Small intestine (tissue), 16 donors: ENCODE measurements at places on chromosomes 2 and 18.

DNA sequence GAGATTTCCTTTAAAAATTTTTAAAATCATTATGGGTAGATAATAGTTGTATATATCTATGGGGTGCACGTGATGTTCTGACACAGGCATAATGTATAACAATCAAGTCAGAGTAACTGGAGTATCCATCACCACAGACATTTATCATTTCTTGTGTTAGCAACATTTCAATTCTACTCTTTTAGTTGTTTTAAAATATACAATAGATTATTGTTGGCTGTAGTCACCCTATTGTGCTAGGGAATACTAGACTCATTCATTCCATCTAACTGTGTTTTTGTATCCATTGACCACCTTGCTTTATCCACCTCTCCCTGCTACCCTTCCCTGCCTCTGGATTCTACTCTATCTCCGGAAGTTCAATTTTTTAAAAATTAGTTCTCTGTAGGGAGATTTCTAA is 31.0 kb downstream of the DYSF start:
- no peak for DNase-seq

DNA sequence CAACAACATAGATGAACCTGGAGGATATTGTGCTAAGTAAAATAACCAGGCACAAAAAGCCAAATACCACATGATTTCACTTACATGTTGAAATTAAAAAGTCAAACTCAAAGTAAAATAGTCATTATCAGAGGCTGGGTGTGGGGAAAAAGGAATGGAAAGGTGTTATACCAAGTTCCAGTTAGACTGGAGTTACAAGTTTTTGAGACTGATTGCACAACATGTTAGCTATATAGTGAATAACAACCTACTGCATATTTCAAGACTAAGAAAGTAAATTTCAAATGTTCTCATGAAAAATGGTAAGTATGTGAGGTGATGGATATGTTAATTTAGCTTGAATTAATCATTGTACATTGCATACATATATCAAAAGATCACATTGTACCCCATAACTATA is 116.8 kb upstream of the HNMT start:
- DNase-seq, result peak; percentile 22

DNA sequence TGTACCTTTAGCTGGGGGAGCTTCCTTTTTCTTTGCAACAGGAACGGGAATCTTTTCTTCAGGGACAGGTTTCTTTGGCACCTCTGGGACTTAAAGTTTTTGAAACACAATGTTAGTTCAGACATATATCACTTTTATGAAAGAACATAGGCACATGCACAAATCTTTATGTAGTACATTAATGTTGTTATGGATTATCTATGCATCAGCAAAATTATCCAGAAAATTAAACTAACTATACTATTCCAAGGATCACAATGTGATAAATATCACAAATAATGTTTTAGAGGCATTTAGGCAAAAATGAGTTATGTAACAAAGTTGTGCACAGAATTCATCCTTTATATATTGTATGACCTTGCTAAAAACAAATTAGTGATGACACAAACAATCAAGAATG is 117.4 kb downstream of the TTN start:
- no peak for DNase-seq

- no peak for DNase-seq
These were observed 31.2 kb downstream of the TWIST2 start for GRCh38 chr2:238879043-238879442.
